D341Med (cell line): ENCODE measurements at places on chromosomes 13 and 19.
A peak's percentile ranks its signal among the peaks of the same experiment; 100 is the strongest.

GRCh38 chr19:54178581-54179261 is 5.8 kb upstream of the TMC4 start:
- DNase-seq = peak; percentile 78

- peak; percentile 58 for DNase-seq
Measured at GRCh38 chr19:48741129-48741999, 954 bp upstream of the RASIP1 start.

DNA sequence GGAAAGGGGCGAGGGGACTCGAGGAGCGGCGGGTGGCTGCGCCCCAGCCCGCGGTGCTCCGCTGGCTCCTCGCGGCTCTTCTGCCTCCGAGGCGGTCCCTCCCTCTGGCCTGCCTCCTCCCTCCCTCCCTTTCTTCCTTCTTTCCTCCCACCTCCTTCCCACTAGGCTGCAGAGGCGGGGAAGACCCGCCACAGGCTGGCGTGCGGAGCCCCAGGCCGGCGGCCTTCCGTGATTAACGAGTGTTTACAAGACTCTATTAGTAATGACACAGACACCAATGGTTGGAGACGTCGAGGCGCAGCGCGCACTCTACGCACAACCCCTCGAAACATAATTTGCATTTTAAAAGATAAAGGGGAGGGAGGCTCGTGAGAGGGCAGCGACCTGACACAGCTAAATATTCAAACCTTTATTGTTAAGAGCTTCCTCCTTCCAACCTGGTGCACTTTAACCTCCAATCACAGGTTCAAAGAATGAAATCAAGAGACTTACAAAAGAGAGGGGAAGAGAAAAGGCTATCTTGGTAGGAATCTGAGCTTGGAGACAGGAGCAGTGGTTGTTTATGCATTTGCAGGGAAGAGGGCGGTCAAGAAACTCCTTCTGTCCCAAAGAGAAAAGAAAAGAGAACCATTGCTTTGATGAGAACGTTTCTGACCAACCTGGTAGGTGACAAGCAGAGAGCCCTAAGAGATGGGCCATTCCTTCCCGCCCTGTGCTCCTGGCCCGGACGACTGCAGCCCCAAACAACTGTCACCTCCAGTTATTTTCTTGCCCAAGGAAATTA is at the start of gene CDX2:
Gene CDX2, minus strand, starts transcription at position 234 of the 784 bp plus-strand sequence. CDS start 309 bp downstream, outside the sequence.
- no peak for DNase-seq

DNA sequence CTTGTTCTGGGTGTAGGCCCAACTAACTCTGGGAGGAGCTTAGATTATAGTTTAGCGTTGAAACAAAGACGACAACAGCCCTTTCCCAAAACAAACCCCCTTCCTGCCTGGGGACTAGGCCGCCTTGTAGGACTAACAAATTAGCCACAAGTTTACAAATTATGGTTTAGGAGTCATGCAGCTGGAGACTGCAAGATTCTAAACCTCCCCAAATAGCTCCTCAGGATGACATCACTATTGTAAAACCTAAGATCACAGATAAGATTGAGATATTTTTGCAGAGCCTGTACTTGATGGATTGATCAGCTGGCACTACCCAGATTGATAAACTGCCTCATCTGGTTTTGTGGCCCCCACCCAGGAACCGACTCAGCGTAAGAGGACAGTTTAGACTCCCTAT is 2.3 kb upstream of the SLC25A15 start:
- DNase-seq = no peak

- no peak for DNase-seq
Measured at GRCh38 chr13:109945206-109945960, 159.0 kb upstream of the IRS2 start.

- no peak for DNase-seq
Measured at GRCh38 chr19:1276628-1277022, 1.3 kb downstream of the FAM174C start.

DNA sequence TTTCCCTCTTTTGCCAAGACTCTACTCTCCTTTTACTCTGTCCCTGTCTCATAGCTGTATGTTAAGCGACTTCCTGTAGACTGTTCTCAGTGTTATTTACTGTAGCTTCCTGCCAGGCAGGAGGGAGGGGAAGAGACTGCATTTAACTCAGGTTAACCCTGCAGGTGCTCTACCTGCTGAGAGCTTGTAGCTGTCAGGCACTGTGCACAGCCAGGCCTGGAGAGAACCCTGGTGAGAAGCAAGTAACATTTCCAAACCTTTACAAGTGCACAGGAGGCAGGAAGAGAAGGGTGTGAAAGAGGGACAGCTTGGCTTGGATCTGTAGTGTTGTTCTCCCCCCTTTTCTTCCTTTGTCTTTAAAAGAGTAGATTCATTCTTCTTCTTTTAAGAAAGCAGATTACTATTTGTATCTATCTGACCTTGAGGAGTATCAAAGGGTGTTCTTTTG is 167.1 kb downstream of the LMO7 start:
- no peak for DNase-seq

DNA sequence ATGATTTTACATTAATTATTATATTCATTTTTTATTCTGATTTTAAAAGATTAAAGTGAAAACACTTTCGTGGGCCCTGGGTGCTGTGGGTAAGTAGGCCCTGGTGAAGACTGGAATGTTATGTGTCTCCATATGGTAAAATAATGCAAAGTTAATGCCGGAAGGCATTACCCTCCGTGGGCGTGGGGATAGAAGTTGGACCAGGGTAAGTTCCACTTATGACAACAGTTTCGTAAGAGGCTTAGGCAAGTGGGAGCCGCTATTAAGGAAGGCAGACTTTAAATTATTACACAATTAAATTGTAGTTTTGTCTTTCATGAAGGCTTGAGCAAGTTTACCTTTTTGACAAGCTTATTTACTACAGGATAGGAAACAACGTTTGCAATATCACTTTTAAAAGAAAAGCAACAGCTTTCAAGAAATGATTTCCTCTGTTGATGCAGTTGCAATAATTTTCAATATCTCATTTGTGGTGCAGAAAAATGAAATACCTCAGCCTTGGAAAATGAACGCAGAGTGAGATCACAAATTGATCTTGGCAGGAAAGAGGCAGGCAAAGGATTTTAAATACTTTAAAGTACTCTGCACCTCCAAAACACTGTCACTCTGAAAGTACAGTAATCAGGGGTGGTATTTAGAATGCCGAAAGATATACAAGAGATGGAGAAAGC is 310.6 kb downstream of the DCT start:
- no peak for DNase-seq

- no peak for DNase-seq
Measured at GRCh38 chr19:51148580-51148979, 6.5 kb downstream of the SIGLEC7 start.

DNA sequence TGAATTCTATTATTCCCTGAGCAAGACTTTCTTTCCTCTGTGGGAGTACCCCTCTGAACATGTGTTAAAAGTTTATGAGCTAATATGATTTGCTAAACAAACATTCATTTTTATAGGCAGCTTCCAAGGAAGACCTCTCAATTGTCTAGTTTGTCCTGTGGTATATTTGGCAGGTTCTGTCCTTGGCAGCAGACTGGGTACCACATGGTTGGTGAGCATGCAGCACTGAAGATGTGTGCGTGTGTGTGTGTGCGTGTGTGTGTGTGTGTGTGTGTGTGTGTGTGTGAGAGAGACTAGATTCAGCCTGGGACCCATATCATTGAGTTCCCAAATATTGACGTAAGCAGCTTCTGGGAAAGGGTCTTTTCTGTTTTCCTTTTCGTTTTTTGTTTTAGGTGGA is 24.0 kb downstream of the FGF9 start:
- no peak for DNase-seq

GRCh38 chr19:41144403-41144802 is 30.2 kb downstream of the CYP2F1 start:
- DNase-seq = peak; percentile 71

DNA sequence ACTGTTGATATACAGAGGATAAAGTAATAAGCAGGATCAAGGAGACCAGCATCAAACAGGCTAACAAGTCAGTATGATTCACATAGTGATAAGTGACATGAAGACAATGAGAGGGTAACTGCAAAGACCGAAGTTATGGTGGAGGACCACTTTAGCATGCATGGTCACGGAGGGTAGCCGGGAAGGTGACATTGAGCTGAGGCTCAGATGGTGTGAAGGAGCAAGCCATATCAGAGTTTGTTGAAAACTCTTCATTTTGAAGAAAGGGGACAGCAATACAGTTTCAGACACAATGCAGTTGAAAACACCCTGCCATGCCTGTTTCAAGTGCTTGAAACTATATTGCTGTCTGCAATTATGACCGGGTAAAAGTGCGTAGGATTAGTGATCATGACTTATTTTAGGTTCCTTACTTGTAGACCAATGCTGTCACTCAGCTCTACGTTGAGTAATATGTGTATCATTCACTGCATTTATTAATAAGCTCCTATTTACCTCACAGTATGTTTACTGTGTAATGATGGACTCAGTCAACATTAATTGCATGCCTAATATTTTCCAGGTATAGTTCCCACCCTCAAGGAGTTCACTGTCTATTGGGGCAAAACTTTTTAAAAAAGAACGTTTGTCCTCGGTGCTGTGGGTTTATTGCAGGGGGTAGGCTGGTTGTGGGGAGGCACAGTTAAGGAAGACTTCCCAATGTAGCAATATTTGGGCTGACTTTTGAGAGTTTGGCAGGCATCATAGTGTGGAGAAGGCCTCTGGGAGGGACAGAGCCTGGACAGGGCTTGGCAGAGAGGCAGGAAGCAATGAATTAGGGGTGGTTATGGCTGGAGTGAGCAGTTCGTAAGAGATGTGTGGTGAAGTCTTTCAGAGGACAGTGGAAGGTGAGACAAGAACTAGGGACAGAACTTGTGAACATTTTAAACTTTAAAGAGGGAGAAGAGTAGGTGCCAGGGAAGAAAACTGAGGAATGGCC is 3.2 kb downstream of the UBAC2 start:
- no peak for DNase-seq

- no peak for DNase-seq
Measured at GRCh38 chr19:41325947-41326706, 16.2 kb downstream of the CCDC97 start.

- DNase-seq = no peak
Measured at GRCh38 chr19:1655131-1655981, 2.9 kb upstream of the TCF3 start.

DNA sequence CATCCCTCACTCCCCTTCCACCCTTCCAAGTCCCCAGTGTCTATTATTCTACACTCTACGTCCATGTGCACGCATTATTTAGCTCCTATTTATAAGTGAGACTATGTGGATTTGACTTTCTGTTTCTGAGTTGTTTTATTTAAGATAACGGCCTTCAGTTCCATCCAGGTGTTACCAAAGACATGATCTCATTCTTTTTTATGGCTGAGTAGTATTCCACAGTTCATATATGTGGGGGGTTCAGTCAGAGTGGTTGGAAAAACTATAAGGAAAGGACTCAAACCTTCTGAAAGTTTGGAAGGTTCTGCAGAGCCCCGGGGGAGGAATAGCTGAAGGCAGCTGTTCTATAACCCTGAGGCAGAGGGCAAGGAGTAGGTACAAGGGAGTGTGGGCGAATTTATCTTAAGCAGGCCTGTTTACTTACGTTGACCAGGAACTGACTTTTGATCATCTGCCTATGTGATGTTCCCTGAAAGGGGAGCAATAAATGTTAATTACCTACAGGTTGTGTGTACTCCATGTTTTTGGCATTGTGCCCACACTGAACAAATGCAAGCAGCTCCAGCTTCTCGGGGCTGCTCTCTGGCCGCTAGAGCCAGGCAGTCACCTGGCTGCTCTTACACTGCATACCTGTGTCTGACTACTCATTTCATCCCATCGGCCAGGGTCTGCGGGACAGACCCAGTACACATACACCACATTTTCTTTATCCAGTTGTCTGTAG is 13.5 kb upstream of the ADGRE1 start:
- DNase-seq = no peak

DNA sequence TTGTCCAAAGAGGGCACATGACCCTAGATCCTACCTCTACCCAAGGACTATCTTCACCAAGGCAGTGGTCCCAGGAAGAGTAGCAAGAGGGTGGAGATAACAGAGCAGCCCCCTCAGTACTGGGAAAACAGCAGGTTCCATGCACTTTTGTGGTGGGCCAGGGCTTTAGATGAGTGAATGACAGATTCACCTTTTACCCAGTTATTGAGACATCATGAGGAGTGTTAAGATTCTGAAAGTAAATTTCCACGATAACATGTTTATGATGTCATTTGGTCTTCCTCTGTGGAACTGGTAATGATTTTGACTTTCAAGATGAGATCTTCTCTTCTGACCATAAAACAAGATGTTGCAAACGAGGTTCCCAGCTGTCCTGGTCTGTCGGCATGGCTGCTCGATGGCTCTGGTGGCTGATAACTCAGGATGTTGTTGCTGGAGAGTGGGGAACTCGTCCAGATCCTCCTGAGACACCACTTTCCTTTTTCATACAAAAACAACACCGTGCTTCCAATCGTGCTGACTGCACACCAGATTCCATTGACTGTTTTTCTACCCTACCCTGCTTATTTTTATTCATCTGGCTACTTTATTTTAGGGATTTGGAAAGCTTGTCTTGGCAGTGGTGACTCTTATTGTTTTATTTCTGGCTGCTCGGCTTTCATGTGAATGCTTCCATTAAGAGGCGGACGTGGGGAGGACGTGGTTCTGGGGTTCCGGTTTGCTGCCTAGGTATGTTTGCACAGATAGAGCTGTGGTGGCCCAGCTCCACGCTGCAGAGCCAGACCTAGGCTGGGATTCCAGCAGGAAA is 88.5 kb downstream of the LRCH1 start:
- no peak for DNase-seq

- DNase-seq = no peak
Measured at GRCh38 chr13:30872276-30872594, 33.8 kb upstream of the MEDAG start.

GRCh38 chr13:114143806-114144605 is 11.6 kb upstream of the RASA3 start:
- no peak for DNase-seq

- DNase-seq = no peak
Measured at GRCh38 chr13:70893832-70894231, 785.6 kb upstream of the KLHL1 start.

DNA sequence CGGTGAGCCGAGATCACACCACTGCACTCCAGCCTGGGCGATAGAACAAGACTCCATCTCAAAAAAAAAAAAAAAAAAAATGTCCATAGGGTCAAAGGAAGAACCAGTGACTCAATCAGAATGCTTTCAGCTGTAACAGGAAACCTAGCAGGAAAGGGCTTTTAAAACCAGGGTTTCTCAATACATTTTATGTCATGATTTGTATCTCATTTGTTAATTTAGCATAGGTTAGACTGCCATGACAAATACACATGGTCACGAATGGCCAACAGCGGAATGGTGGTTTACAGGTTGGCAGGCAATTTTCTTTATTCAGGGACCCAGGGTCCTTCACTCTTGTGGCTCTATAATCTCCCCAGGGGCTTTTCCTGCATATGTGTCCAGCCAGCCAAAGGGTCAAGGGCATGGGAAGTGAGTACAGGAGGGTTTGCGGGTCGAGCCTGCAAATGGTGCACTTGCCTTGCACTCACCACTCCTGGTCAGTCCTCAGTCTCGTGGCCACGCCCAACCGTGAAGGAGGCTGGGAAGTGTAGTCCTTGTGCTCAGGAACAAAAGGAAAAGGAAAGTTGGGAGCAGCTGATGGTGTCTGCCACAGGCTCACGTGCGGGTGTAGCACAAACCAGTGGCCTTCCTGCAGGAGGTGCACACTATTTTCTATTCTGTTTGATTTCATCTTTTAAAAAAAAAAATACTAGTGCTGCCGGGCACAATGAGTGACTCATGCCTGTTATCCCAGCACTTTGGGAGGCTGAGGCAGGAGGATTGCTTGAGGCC is 14.8 kb downstream of the DHX34 start:
- no peak for DNase-seq
